ENCODE measurements at places on chromosomes 16 and 17.

GRCh38 chr16:12303653-12304052, 327.1 kb downstream of the SNX29 start:
- no peak for DNase-seq

DNA sequence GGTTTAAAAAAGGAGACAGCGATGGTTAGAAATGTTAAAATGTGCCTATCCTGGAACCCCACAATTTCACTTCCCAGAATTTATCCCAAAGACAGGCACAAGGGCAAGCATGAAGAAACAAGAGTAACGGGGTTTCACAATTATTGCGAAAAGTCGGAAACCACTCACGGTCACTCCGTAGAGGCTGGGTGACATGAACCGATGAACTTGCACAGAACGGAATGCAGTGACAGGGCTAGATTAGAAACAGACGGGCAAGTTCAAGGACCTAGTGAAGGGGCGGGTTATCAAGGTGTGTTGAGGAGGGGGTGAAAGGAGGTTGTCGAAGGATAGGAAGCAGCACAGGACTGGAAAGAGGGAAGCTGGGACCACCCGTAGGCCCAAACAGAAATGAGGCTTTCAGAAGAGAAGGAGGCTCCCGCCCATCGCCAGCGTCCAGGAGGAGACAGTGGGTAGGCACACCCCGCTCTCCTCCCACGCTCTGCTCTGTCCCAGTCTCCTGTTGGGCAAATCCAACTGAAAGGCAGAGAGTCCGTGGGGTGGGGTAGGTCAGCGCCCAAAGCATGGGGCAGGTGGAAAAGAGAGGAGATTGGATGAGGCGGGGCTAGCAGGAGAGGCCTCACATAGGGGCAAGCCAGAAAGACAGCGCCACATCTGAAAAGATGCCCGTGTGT, 47.4 kb upstream of the JPH3 start:
- DNase-seq = no peak

DNA sequence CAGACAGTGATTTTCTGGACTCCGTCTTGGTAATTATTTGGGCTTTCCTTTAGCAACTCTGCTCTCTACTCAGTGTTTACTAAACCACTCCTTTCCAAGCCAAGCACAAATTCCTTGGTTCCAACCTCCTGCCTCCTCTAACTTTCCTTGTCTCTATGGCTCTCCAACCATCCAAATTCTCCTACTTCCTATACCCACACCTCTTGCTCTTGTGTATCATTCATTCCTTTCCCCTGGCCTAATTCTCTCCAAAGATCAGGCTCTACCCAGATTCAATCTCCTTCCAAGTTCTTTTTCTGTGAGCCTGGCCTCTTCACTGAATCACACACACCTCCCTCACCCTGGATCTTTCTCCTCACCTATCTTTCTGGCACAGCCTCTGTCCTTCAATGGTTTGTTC, 1.1 kb downstream of the NEURL4 start:
- no peak for DNase-seq

- DNase-seq = no peak
Observed at GRCh38 chr17:29273924-29274323, 20.0 kb downstream of the NUFIP2 start.

GRCh38 chr16:59356144-59356543, 622.0 kb upstream of the GOT2 start:
- no peak for DNase-seq

DNA sequence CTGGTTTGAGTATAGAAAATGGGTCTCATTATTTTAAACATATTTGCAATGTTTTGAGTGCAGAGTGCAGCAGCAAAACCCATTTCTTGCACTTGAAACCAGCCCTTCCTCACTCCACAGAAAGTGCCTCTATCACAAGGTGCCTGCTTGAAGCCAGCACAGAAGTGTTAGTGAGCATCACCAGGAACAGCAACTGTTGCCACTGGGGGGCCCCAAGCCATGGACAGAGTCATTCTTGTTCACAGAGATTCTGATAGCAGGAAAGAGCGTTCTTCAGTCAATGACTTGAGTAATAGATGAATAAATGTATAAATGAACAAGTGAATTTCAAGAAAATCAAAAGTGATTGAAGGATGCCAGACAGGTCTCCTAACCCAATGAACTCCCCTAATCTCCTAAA, 45.6 kb downstream of the CHD9NB start:
- DNase-seq = no peak

DNA sequence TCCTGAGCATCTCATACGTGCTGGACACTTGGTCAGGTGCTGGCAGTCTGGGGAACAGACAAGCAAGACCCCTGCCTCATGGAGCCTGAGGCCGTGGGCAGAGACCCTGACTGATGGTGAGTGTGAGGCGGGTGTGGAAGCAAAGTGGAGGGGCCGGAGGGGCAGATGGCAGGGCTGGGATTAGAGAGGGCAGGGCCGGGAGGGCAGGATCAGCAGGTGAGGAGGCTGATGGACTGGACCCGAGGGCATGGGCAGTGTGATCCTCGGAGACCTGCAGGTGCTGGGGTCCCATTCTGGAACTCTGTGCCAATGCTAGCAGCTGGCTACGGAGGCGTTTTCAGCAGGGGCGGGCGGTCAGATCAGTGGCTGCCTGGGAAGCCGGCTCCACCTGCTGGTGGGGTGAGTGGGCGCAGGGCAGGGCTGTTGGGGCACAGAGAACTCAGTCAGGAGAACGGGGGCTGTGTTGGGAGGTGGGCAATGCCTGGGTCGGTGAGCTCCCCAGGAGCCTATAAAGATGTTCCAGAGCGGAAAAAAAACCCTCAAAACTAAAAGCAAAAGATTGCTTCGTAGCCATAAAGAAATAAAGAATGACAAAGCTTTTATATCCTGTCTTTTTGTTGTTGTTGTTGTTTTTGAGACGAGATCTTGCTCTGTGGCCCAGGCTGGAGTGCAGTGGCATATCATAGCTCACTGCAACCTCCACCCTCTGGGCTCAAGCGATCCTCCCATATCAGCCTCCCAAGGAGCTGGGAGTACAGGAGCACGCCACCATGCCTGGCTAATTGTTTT, 8.9 kb upstream of the C16orf74 start:
- DNase-seq = no peak

GRCh38 chr17:65039336-65039988, 17.1 kb downstream of the GNA13 start:
- DNase-seq = no peak

GRCh38 chr17:82231562-82232321, 2.9 kb downstream of the SLC16A3 start:
- peak; percentile 70 for DNase-seq

Data from foreskin melanocyte (primary cell).